ENCODE measurements at places on chromosomes 6 and 20.

- DNase-seq, result no peak
These were observed 444.9 kb upstream of the RNF217 start for GRCh38 chr6:124517339-124517738.

DNA sequence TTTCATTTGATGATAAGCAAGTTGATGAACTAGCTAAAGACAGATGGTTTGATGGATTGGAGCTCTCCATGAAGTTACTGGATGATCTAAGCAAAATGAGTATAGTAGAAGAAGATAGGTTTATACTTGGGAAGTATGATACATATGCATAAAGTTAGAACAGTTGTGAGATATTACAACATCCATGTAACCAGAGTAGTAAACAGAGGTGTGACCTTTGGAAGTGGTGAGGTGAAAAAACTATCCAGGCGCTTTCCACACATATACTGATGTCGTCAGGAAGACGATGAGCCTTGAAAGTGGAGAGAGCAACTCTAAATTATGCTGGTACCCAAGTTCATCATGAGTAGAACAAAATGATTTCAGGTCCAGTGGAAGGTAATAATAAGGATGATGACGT is 271.0 kb downstream of the PTPRK start:
- no peak for DNase-seq

DNA sequence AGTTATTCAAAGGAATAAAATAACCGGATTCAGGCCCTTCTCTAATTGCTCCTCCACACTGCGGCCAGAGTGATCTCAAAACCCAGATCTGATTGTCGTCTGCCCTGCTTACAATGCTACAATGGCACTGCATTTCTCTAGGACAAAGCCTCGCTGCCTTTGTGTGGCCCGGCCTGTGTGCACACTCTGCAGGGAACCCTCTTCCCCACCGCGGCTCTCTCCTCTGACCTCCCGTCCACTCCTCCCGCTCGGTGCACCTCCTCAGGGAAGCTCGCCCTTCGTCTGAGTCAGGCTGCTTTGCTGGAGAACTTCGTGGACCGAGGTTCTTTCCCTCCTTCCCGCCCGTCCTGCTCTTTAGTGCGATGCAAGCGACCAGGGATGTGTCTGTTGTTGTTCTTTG is 101.6 kb upstream of the SNX9 start:
- DNase-seq, result no peak

- DNase-seq, result no peak
These were observed 1189.1 kb downstream of the GRIK2 start for GRCh38 chr6:102582569-102582968.

DNA sequence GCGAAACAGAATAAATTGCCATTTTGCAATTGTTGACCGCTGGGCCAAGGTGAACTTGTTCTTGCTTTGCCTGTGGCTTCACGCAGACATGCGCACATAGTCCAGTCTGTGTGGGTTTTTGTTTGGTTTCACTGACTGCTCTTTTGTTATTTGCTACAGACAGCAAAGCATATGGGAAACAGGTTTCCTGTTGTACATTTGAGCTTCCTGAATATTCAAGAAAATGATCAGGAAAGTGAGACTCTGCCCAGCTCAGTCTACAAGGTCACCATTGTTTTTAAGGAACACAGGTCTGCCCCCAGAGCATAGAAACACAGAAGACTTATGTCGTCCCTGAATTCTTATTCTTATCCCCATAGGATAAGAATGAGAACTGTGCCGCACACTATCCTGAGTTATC is 55.6 kb downstream of the SASH1 start:
- no peak for DNase-seq

DNA sequence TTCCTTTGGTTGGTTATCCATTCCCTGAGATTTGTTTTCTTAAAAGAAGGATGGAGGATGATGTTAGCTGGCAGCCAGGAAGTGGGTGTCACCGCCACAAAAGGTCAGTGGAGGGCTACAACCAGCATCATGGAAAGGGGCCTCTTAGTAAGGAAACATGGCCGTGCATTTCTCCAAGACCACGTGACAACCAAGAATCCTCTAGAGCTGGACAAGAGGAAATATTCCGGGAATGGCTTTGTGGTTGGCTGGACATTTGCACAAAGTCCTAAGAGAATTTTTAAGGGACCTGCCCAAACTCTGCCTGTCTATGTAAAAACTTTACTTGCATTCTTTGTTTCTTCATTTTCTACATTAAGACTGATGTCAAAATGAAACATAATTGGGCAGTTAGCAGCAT is 399.9 kb upstream of the MARCKS start:
- DNase-seq, result no peak

- no peak for DNase-seq
These were observed 158.0 kb upstream of the PMEPA1 start for GRCh38 chr20:57867807-57868206.

DNA sequence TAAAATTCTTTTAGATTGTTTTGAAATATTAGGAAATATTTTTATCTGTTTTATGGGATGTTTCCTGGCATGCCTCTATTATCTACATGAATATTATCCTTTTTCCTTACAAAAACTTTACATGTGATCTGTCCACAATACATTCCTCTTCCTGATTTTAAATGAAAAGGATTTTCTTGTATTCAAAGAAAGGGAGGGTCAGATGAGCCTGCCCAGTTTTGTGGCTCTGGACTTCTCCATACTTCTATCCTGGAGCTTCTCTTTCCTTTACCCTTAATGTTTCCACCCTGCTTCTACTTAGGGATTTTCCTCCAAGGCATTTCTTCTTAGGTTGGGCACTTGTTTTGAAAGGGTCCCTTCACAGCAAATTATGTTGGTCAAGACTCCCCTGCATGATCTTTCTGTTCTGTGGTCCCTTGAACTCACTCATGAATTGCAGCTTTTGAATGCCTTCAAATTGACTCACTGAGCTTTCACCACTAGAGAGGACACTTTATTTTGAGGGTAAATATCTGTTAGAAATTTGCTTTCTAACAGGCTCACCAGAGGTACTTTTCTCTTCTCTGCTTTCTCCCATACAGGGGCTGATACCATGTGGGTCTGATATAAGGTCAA is 104.9 kb downstream of the CENPW start:
- DNase-seq, result no peak

DNA sequence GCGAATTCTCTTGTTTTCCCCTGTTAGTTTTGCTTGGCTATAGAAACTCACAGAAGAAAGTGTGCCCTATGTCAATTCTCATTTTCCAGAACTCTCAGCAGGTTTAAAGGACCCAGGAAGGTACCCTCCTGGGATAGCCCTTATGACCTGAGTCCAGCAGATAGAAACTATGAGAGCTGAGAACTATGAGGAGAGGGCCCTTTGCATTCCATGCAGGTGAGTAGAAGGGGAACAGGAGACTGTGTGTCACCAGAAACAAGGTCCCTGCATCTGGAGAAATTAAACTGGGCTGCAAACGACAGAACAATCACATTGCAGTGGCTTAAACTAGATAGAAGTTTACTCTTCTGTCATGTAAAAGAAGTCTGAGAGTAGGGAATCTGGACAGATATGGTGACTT is 35.7 kb upstream of the SCUBE3 start:
- DNase-seq, result no peak

DNA sequence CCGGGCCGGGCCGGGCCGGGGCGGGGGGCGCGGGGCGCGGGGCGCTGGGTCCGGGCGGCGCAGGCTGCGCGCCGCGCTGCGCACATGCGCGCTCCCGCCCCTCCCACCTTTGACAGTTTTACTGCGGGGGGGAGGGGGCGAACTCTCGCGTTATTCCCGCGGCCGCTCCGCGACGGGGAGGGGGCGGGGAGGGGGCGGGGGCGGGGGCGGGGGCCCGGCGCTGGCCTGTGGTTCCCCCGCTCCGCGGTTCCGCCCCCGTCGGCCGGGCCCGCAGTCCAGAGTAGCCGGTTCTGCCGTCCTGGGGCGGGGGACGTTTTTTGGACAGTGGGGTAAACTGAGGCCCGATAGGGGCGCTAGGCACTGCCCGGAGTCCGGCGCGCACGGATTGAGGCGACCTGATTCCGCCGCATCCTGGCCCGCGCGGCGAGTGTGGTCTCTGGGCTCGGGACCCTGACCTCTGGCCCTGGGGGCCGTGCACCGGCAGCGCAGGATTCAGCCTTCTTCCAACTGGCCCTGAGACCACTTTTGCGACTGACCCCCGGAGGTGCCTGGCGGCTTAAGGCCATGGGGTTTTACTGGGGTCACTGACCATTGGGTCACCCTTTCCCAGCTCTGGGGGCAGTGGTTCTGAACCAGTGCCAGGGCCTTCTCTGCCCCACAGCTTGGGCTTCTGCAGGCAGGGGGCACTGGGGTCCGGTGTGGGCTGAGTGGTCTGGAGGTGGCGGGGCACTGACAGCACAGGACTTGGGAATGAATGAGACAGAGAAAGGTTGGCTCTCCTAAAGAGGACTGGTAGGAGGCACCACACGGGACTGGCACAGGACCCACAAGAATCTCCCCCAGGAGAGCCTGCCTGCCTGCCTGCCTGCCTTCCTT is at the start of gene ZNF512B:
ZNF512B (minus strand) TSS at position 93 of the 876 bp plus-strand sequence. CDS start 1,980 bp downstream, outside the sequence.
- DNase-seq, result peak; percentile 60

DNA sequence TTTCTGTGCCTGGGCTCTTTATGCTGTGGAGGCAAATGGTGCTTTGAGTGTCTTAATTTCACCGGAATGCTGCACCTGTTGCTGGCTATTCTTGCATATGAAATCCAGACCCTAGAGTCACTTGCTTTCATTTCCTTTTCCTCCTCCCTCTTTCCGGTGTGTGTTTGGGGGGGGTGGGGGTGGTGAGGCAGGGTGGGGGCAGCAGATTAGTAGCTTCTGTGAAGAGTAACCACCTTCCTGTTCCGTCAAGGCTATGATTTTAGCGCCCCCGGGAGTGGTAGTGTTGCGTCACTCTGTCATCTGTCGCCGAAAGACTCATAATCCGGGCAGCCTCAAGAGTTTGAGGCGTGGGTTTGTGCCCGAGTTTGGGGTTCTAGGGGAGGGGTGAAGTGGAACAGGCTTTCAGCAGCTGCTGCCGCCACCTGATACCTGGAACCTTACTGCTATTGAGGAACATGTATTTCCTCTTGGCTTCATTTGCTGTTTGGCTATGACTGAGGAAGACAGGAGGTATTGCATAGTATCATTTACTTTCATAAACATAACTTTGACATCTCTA is 49.1 kb downstream of the UTRN start:
- peak; percentile 63 for DNase-seq

DNA sequence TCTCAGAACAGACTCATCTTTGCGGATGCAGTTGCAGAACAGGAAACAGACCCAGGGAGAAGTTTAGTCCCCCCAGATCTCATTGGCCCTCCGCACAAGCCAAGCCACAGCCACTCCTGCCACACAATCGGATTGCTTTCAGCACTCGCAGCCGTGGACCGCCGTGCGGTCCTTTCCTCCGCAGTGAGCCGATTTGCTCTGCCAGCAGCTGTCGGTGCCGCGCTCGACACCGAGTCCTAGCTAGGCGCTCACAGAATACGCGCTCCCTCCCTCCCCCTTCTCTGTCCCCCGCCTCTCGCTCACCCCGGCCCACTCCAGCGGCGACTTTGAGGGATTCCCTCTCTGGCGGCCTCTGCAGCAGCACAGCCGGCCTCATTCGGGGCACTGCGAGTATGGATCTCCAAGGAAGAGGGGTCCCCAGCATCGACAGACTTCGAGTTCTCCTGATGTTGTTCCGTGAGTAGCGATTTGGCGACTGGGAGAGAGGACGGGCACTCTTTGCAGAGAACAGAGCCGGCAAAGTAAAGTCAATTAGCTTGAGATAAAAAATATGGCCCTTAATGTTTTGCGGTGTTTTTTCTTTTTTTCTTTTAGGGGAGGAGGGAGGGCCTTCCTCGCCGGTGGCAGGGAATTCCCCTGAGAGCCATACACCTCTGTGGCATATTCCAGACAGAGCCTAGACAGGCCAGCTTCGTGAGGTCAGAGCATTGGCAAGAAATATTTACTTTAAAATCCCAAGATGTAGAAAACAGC is at the start of gene LAMP5:
LAMP5 (plus strand) TSS at position 130 of the 753 bp plus-strand sequence; CDS start at position 393, 263 bp downstream.
- no peak for DNase-seq

- peak; percentile 59 for DNase-seq
These were observed 71.2 kb downstream of the RAMACL start for GRCh38 chr6:166515072-166515810.

- DNase-seq, result no peak
These were observed 78.1 kb downstream of the PRSS35 start for GRCh38 chr6:83590416-83590815.

DNA sequence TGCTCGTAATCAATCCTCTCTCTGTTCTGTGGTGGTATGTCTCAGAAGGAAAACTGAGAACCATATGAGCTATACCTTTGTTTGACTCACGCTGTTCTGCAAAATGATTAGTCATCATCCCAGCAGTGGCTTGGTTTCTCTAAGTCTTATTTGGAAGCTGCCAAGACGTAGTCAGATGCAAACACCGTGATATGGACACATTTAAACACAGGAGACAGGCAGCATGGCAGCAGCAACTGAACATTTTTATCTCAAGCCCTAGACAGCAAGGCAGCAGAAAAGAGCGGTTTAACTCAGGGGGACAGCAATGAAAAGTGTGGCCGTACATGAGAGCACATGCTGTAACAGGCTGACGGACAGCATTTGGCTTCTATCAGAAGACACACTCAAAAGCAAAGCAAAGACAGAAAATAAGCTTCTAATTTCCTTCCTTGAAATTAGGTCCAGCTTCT is 1295.1 kb downstream of the EPHA7 start:
- DNase-seq, result no peak

GRCh38 chr6:49607391-49607982 is 29.2 kb downstream of the RHAG start:
- no peak for DNase-seq

All from activated naive CD8-positive, alpha-beta T cell treated with anti-CD3 and anti-CD28 coated beads, Interleukin-2, amount 50 U/mL, for 24 hours (primary cell).